ENCODE measurements at places on chromosomes 2 and 18. TPM values are rescaled to one million over a fixed set of nuclear protein-coding genes. Genes with fewer than 3 reads are reported as not detected.

GRCh38 chr18:66138642-66139041, 387.8 kb downstream of the CDH7 start:
- DNase-seq: no peak

DNA sequence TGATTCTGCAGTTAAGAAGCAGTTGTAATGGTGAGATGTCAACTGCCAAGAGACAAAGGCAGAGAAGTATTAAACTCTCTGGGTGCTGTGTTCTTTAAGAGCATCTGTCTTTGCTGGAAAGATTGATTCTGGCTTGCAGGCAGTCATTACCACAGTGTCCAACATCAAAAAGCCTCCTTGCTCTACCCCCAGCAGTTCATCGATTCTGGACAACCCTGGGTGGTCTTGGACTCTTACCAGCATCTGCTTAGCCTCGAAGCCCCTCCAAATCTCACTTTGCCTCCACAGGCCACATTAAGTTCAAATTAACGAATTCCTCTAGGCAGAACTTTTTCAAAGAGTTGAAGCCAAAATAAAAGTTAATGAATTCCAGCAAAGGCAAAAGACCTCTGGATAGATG, 1061.4 kb downstream of the TSN start:
- DNase-seq: no peak

DNA sequence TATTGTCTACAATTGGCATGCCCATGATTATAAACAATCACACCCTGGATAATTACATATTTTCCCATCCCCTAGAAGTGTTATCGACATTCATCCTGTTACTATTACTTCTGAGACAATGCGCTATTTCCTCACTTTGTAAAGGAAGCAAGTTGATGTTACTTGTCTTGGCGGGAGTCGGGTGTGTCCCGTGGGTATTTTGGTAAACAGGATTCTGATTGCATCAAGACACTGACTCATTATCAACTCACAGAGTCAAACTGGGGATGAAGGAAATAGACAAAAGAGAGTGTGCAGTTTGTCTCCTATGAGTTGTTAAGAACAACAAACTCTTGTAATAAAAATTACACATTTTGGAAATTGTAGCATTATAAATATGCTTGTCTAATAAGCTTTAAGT, 142.7 kb downstream of the GALR1 start:
- DNase-seq: no peak

DNA sequence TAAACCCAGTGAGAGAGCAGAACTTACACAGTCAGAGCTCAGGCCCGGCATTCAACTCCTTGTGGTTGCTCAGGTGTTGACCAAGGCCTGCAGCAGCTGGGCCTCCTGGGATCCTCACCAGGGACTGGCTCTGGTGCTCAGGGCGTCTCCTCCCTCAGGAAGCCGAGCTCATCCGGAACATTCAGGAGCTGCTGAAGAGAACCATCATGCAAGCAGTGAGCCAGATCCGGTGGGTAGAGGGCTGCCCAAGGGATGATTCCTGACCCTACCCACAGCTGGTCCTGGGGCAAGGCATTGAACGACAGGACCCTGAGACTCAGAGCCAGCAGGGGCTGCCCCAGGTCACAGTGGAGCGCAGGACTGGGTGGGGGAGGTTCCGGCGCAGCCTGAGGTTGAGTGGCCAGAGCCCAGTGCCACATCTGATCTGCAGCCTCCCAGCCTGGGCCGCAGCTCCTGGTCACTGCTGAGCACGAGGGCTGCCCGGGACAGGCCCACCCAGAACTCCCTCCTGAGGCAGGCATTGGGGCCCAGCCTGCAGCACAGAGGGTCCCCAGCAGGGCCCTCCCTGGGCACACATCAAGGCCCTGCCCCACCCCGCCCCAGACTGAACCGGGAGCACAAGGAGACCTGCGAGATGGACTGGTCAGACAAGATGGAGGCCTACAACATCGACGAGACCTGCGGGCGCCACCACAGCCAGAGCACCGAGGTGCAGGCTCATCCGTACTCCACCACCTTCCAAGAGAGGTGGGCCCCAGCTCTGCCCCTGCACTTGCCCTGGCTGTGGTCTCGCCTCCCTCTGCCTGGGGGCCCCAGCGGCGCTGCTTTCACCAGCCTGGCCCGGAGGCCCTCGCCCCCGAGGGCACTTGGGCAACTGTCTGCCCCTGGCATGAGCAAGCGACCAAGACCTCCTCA, 2.4 kb downstream of the TEKT4 start:
- DNase-seq: no peak

DNA sequence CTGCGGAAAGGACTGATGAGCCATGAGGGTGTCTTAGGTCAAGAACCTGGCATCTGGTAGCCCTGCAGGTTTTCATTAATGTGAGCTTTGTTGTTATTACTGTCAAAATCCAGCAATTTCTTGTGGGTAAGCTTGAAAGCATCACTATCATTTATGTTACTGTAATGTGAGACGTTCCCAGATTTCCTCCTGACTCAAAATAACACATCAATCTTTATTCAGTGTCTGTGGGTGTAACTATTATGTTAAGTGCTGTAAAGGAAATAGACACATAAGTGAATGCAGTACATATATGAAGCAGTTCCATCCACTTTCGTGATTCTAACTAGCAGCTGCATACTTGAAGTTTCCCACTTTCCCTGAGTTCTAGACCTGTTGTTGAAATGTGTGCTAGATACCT, 89.8 kb downstream of the FHOD3 start:
- no peak for DNase-seq

DNA sequence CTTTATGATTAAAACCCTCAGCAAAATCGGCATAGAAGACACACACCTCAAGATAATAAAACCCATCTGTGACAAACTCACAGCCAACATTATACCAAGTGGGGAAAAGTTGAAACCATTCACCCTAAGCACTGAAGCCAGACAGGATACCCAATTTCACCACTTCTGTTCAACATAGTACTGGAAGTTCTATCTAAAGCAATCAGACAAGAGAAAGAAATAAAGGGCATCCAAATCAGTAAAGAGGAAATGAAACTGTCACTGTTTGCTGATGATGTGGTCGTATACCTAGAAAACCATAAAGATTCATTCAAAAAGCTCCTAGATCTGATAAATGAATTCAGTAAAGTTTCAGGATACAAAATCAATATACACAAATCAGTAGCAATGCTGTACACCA, 16.4 kb upstream of the RPRD1A start:
- no peak for DNase-seq

GRCh38 chr2:45339253-45339652, 271.8 kb downstream of the SRBD1 start:
- no peak for DNase-seq

Gene ZNF532
- 1.3 TPM for total RNA-seq

- DNase-seq: no peak
Measured at GRCh38 chr18:9647496-9648323, 33.4 kb upstream of the PPP4R1 start.

- no peak for DNase-seq
Measured at GRCh38 chr18:48926420-48926857, 24.3 kb downstream of the SMAD7 start.

DNA sequence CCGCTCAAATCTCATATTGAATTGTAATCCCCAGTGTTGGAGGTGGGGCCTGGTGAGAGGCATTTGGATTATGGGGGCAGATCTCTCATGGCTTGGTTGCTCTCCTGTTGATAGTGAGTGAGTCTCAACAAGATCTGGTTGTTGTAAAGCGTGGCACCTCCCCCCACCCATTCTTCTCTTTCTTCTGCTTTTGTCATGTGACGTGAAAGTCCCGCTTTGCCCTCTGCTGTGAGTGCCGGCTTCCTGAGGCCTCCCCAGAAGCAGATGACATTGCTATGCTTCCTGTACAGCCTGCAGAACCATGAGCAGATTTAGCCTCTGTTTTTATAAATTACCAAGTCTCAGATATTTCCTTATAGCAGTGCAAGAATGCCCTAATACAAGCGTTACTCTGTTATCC, 673.8 kb downstream of the ADCYAP1 start:
- no peak for DNase-seq

DNA sequence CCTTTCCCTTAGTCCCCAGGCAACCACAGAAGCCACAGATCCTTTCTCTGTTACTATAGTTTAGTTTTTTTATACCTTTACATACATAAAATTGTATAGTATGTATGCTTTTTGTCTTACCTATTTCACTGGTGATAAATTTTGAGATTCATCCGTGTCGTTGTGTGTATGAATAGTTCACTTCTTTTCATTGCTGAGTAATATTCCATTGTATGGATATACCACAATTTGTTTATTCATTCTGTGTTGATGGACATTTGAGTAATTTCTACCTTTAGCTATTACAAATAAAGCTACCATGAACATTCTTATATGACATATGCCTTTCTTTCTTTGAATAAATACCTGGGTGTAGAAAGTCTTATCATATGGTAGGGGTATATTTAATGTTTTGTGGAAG, 102.8 kb upstream of the CERS6 start:
- no peak for DNase-seq

GRCh38 chr2:134199123-134199522, 54.7 kb upstream of the MGAT5 start:
- no peak for DNase-seq

- no peak for DNase-seq
Measured at GRCh38 chr2:15031745-15032240, 399.3 kb downstream of the LRATD1 start.

- DNase-seq: no peak
Measured at GRCh38 chr2:240309214-240309613, 126.2 kb upstream of the GPC1 start.

- DNase-seq: no peak
Measured at GRCh38 chr2:127326289-127326945, 32.5 kb upstream of the ERCC3 start.

DNA sequence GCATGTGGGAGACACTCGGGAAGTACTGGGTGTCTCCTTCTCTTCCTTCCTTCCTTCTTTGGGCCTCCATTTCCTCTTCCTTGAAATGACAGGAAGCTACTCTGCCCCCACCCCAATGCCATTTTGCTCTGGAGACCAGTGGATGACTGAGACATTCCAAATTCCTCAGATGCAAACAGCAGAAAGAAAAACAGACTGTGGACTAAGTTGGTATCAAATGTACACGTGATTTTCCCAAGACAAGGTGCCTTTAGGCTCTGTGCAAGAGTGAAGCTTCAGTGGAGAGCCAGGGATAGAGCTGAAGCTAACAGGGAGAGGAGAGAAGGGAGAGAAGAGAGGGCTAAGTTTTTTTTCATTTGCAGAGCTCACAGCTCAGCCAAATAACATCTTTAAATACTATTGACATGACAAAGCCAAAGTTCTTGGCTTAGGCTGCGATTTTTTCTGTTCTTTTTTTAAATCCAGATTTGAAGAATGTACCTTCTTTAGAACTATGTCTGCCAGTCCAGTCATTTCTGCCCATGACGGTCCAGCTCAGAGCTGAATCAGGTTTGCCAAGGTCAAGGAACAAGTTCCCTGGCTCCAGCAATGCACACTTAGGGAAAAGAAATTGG, 84.5 kb upstream of the LCLAT1 start:
- no peak for DNase-seq
